ENCODE measurements at places on chromosomes 1 and 21.

GRCh38 chr1:232279909-232280400, 350.0 kb downstream of the SIPA1L2 start:
- DNase-seq = no peak

- DNase-seq = no peak
These were observed 71.8 kb upstream of the IVNS1ABP start for GRCh38 chr1:185388815-185389214.

- DNase-seq = peak; percentile 61
These were observed 4.6 kb downstream of the DMAP1 start for GRCh38 chr1:44217809-44218410.

GRCh38 chr1:54312796-54313316, 93.3 kb downstream of the SSBP3 start:
- DNase-seq = no peak

DNA sequence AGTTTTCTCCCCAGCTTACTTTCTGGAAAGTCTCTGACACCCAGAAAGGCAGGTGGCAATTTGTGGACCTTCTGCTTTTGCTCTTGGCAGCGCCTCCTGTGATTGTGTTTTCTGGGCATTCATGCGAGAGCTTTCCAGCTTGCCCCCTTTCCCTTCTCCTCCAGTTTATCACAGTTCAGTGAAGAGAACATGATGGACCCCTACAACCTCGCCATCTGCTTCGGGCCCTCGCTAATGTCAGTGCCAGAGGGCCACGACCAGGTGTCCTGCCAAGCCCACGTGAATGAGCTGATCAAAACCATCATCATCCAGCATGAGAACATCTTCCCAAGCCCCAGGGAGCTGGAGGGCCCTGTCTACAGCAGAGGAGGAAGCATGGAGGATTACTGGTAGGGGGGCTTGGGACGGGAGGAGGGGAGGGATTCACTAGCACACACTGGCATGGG, 24.3 kb upstream of the IKBKE start:
- no peak for DNase-seq

DNA sequence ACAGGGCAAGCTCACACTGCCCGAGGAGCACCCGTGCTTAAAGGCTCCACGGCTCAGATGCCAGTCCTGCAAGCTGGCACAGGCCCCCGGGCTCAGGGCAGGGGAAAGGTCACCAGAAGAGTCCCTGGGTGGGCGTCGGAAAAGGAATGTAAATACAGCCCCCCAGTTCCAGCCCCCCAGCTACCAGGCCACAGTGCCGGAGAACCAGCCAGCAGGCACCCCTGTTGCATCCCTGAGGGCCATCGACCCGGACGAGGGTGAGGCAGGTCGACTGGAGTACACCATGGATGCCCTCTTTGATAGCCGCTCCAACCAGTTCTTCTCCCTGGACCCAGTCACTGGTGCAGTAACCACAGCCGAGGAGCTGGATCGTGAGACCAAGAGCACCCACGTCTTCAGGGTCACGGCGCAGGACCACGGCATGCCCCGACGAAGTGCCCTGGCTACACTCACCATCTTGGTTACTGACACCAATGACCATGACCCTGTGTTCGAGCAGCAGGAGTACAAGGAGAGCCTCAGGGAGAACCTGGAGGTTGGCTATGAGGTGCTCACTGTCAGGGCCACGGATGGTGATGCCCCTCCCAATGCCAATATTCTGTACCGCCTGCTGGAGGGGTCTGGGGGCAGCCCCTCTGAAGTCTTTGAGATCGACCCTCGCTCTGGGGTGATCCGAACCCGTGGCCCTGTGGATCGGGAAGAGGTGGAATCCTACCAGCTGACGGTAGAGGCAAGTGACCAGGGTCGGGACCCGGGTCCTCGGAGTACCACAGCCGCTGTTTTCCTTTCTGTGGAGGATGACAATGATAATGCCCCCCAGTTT, 1.3 kb downstream of the CELSR2 start:
- no peak for DNase-seq

GRCh38 chr1:145960468-145961108, 2.8 kb upstream of the LIX1L start:
- DNase-seq = no peak
